Colonic mucosa (tissue), 4 donors: ENCODE measurements at places on chromosomes 2 and 18.

DNA sequence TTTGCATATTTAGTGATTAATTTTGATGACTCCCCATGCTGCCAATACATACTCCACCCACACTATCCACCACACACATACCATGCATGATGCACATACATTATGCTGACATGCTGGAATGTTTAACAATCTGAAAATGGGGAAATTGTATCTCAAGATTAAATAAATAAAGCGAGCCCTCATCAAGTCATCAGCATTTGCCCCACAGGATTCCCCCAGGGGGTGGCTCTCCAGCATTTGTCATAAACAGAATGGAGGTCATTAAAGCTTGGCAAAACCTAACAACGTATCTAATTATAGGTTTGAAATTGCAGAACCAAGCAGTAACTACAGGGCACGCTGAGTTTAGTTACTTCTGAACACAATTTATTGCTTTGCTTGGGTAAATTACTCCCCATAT is 141.2 kb upstream of the TACR1 start:
- H3K4me3 ChIP-seq = no peak overlapping the region
- no peaks in the 10 kb centered on the region for H3K4me1 ChIP-seq
- no peak for DNase-seq

DNA sequence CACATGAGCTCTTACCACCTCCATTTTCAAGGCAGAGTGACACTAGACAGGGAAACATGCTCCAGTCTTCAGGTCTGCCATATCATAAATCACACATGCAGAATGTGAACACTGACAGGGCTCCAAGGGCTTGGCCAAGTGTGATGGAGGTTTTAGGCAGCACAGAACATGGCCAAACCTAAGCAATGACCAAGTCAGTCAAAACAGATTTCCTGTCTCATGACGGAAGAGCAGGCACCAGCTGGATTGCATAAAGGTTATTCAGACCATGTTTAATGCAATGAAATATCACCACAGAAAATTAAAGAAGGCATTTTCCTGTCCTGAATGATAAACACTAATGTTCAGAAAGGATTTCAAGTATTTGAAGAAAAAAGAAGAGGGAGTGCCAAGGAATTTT is 72.5 kb downstream of the SUMO1 start:
- DNase-seq = no peak
- H3K27ac ChIP-seq = no peak overlapping the region
- no peak overlapping the region for H3K4me3 ChIP-seq
- no peaks in the 10 kb centered on the region for H3K4me1 ChIP-seq

GRCh38 chr18:33666915-33667314 is 88.9 kb downstream of the ASXL3 start:
- no peak overlapping the region for H3K27ac ChIP-seq
- no peaks in the 10 kb centered on the region for H3K4me1 ChIP-seq
- no peak for DNase-seq
- no peak overlapping the region for H3K4me3 ChIP-seq
- H3K27me3 ChIP-seq = no peaks in the 10 kb centered on the region
- no peaks in the 10 kb centered on the region for H3K36me3 ChIP-seq

- DNase-seq = no peak
- H3K27ac ChIP-seq = no peak overlapping the region
- H3K27me3 ChIP-seq = no peaks in the 10 kb centered on the region
- H3K36me3 ChIP-seq = no peaks in the 10 kb centered on the region
Measured at GRCh38 chr18:50410008-50410407, 35.2 kb downstream of the SKA1 start.

- H3K4me1 ChIP-seq = no peaks in the 10 kb centered on the region
- DNase-seq = no peak
- H3K27me3 ChIP-seq = no peaks in the 10 kb centered on the region
- no peaks in the 10 kb centered on the region for H3K36me3 ChIP-seq
Measured at GRCh38 chr2:100653449-100654035, 90.7 kb downstream of the PDCL3 start.
